ENCODE measurements at places on chromosomes 1 and 21. TPM values are rescaled to one million over a fixed set of nuclear protein-coding genes. Genes with fewer than 3 reads are reported as not detected.

GRCh38 chr1:173477286-173478093 lies at the start of gene PRDX6:
PRDX6 (plus strand) TSS chr1:173477335; CDS start chr1:173477398, 63 bp downstream.
- DNase-seq, result peak; percentile 77
- peaks cover 70% of the 10 kb centered on the region for H3K4me1 ChIP-seq
- H3K4me3 ChIP-seq, result peak within 1 kb of the TSS; percentile 70
- H3K27me3 ChIP-seq, result no peaks in the 10 kb centered on the region
- H3K36me3 ChIP-seq, result peaks cover 14% of the 10 kb centered on the region

GRCh38 chr1:244049162-244050013 lies 1.7 kb upstream of the ZBTB18 start:
- H3K4me1 ChIP-seq, result peaks cover 8% of the 10 kb centered on the region
- peak overlapping the region; percentile 82 for H3K27ac ChIP-seq
- H3K4me3 ChIP-seq, result peak overlapping the region; percentile 93

GRCh38 chr1:205668951-205669340 lies 11.4 kb downstream of the SLC45A3 start:
- H3K4me1 ChIP-seq, result peaks cover 18% of the 10 kb centered on the region
- H3K27ac ChIP-seq, result no peak overlapping the region
- no peak for DNase-seq

- H3K27me3 ChIP-seq, result no peaks in the 10 kb centered on the region
- H3K27ac ChIP-seq, result no peak overlapping the region
- no peak overlapping the region for H3K4me3 ChIP-seq
- no peak for DNase-seq
- H3K36me3 ChIP-seq, result no peaks in the 10 kb centered on the region
Observed at GRCh38 chr1:233334092-233334491, 6.6 kb downstream of the MAP3K21 start.

GRCh38 chr1:95126846-95127245 lies 9.7 kb downstream of the TLCD4 start:
- H3K27ac ChIP-seq, result no peak overlapping the region
- no peaks in the 10 kb centered on the region for H3K36me3 ChIP-seq
- H3K4me3 ChIP-seq, result no peak overlapping the region
- no peaks in the 10 kb centered on the region for H3K4me1 ChIP-seq
- no peaks in the 10 kb centered on the region for H3K27me3 ChIP-seq

DNA sequence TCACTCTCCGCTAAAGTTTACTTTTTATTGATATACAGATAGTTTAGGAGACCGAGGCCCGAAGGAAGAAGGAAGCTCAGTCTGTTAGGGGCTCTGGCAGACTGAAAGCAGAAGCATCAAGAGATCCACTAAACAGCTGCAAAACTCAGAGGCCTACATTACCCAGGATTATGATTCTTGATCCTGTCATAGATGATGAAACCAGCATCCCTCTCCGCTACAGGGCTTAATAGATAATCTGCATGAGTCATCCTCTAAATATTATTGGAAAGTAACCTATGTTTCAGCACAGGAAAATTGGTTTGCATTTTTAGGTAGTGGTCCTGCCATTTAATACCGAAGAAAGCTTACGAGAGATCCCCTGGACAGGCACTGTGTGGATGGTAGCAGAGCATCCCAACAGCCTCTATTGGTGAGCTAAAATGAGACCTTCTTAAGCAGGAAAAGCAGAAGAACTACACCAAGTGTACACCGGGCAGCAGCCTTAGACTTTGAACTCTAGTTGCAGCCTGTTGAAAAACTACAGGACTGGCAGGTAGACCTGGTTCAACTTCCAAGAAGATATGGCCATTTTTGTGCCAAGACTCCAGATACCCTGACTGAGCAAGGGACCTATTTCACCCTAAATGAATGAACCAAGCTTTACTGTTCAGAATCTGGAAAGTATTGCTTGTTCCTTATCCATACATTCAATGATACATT lies 6.8 kb downstream of the CASQ2 start:
- no peaks in the 10 kb centered on the region for H3K36me3 ChIP-seq
- H3K4me1 ChIP-seq, result no peaks in the 10 kb centered on the region
- DNase-seq, result no peak
- H3K4me3 ChIP-seq, result no peak overlapping the region

DNA sequence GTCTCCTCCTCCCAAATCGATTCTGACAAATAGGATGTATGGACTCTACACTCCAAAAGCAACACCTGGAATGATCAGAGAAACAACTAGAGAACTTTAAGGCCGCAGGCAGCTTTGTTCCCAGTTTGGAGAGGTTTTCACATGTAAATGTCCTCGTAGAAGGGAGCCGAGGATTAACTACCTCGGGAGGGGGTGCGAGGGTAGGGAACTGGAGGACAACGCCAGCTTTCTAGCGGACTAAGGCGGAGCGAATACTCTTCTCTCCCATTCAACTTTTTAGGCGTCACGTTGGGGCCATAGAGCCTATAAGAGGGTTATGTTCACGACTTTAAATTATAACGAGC lies 1.2 kb downstream of the SCAF4 start:
- DNase-seq, result no peak
- peak overlapping the region; percentile 79 for H3K4me3 ChIP-seq
- no peaks in the 10 kb centered on the region for H3K27me3 ChIP-seq
- peaks cover 34% of the 10 kb centered on the region for H3K4me1 ChIP-seq

- no peak for DNase-seq
- H3K27me3 ChIP-seq, result no peaks in the 10 kb centered on the region
- no peak overlapping the region for H3K4me3 ChIP-seq
- no peaks in the 10 kb centered on the region for H3K36me3 ChIP-seq
- H3K4me1 ChIP-seq, result no peaks in the 10 kb centered on the region
Observed at GRCh38 chr1:118217141-118217838, 32.3 kb upstream of the SPAG17 start.

DNA sequence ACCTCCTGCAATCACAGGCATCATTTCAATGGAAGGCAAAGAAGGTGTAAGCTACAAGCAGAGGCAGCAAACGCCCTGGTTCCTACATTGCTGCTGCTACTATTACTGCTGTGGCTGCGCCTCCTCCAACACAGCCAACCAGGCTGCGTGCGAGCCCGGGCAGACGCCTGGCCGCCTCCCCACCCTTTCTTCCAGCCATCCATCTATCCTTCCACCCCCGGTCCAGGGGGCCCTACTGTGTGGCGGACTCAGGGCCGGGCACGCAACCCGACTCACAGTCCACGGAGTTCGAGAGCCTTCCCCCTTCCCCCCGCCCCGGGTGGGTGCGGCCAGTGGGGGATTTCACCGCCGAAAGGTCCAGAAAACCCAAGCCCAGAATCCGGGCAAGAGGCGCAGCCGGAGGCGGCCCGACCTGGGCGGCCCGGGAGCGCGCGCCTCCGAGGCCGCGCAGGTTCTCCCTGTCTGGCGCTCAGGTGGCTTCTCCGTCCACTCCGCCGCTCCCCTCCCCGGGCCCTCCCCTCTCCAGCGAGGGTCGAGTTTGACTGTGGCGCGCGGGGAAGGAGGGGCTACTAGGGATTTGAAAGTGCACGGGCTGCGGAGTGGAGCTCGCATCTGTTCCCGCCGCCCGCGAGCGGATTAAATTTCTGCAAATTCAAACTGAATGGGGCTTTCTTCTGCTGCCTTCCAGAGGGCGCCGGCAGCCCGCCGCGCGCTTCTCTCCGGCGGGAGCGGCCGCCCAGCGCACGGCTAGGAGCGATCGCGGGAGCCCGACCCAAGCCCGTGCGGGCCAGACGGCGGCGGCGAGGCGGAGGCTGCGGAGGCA lies at the start of gene HUNK:
Gene HUNK (plus strand): TSS at position 569 of the 823 bp plus-strand sequence. CDS start 655 bp downstream, outside the sequence.
- DNase-seq, result no peak
- H3K36me3 ChIP-seq, result no peaks in the 10 kb centered on the region
- H3K4me1 ChIP-seq, result peaks cover 40% of the 10 kb centered on the region
- H3K27me3 ChIP-seq, result no peaks in the 10 kb centered on the region
- peak within 1 kb of the TSS; percentile 54 for H3K4me3 ChIP-seq

DNA sequence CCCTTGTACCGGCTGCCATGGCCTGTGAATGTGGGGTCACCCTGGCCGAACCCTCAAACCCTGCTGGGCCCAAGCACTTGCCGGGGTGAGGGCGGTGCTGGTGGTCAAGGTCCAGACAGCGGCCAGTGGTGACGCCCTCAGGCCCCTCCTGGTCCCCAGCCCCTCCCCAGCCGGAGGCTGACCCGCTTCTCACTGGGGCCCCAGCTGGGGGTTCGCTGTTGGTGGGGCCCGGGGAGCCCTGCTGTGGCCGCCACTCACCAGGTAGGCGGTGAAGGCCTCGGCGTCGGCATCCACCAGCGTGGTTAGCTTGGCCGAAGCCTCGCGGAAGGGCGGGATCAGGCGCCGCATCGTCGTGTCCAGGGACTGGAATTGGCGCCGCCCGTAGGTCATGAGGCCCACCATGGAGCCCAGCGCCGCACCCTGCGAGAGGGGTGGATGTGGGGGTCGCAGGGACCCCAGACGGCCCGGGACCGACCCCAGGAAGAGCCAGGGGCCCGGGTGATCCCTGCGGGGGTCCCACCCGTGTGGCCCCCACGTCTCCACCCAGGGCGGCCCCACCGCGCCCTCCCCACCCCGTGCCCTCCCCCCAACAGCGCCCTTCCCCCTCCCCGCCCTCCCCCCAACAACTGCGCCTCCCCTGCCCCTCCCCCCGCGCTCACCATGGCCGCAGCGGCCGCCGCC lies 10.1 kb downstream of the FTCD start:
- peaks cover 12% of the 10 kb centered on the region for H3K4me1 ChIP-seq
- H3K27ac ChIP-seq, result no peak overlapping the region
- no peaks in the 10 kb centered on the region for H3K27me3 ChIP-seq
- H3K4me3 ChIP-seq, result no peak overlapping the region

GRCh38 chr1:244945109-244945671 lies 80.8 kb upstream of the HNRNPU start:
- H3K27me3 ChIP-seq, result no peaks in the 10 kb centered on the region
- H3K36me3 ChIP-seq, result no peaks in the 10 kb centered on the region
- no peak for DNase-seq
- no peak overlapping the region for H3K4me3 ChIP-seq
- H3K27ac ChIP-seq, result no peak overlapping the region

DNA sequence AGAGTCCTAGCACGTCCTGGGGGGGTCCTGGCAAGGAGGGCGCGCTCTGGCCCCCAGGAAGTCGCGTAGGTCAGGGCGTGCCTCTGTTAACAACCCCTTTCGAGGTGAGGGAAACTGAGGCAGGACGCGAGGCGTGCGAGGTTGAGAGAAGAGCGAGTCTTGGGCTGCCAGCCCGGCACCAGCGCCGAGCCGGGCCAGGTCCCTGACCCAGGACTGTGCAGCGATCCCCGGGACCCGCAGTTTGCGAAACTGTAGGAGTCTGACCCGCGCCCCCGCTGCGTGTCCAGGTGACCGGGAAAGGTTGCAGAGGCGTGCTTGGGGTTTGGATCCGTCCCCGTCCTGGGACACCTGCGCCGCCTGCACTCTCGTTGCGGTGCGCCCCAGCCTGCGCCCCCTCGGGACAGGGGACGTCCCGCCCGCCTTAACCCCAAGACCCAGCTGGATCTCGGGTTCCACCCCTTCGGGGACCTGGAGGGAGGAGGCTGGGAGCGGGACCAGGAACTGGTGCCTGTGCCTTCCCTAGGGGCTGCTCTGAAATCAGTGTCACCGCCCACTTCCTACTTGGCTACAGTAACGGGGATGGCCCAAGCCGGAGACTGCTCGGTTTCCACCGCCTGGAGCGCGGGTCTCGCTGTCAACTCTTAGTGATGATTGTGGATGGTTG lies 493 bp downstream of the DISC1 start:
- peak overlapping the region; percentile 92 for H3K27ac ChIP-seq
- peak overlapping the region; percentile 85 for H3K4me3 ChIP-seq
- peaks cover 52% of the 10 kb centered on the region for H3K4me1 ChIP-seq
- DNase-seq, result no peak
- H3K27me3 ChIP-seq, result no peaks in the 10 kb centered on the region
- H3K36me3 ChIP-seq, result no peaks in the 10 kb centered on the region

GRCh38 chr1:61642475-61643232 lies 82.3 kb downstream of the TM2D1 start:
- H3K27ac ChIP-seq, result peak overlapping the region; percentile 76
- H3K4me3 ChIP-seq, result no peak overlapping the region
- peaks cover 47% of the 10 kb centered on the region for H3K4me1 ChIP-seq
- DNase-seq, result no peak

- DNase-seq, result no peak
- H3K4me3 ChIP-seq, result no peak overlapping the region
- peaks cover 13% of the 10 kb centered on the region for H3K4me1 ChIP-seq
- H3K27me3 ChIP-seq, result no peaks in the 10 kb centered on the region
- no peaks in the 10 kb centered on the region for H3K36me3 ChIP-seq
Observed at GRCh38 chr1:94527447-94528031, 14.0 kb downstream of the F3 start.

DNA sequence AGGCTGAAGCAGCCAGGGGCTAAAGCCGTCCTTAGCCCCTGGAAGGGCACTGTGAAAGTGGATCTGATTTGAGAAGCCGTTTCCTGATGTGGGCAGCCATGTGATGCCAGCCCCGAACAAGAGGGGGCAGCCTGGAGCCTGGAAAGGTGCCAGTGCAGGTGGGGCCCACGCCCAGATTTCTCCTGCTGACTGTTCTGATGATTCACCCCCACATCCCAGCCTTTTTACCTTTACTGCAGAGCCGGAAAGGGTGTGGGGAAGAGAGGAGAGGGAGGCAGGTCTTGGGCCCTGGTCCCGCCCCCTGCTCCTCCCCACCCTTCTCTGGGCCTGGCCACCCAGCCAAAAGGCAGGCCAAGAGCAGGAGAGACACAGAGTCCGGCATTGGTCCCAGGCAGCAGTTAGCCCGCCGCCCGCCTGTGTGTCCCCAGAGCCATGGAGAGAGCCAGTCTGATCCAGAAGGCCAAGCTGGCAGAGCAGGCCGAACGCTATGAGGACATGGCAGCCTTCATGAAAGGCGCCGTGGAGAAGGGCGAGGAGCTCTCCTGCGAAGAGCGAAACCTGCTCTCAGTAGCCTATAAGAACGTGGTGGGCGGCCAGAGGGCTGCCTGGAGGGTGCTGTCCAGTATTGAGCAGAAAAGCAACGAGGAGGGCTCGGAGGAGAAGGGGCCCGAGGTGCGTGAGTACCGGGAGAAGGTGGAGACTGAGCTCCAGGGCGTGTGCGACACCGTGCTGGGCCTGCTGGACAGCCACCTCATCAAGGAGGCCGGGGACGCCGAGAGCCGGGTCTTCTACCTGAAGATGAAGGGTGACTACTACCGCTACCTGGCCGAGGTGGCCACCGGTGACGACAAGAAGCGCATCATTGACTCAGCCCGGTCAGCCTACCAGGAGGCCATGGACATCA lies at the start of gene SFN:
Gene SFN (plus strand): TSS at position 369 of the 904 bp plus-strand sequence. CDS start 64 bp downstream, at position 433.
- peak within 1 kb of the TSS; percentile 98 for H3K27ac ChIP-seq
- no peaks in the 10 kb centered on the region for H3K36me3 ChIP-seq
- H3K27me3 ChIP-seq, result no peaks in the 10 kb centered on the region
- H3K4me1 ChIP-seq, result peaks cover 16% of the 10 kb centered on the region

DNA sequence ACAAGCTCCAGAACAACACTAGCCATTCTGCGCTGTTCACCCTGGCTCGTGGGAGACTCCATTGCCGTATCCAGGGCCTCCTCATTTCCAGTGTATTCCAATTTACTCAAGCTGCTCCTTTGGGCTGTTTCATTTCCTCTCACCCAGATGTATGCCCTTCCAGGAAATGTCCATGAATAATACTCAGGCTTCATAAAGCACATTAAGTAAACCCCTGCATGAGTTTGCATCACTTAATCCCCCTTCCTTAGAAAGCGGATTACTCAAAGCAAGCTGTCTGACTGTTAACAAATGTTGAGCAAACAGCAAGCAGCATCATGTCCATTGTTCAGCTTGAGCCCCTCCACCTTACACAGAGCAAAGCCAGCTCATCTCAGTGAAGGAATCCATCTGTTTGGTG lies 403.6 kb upstream of the PBX1 start:
- no peaks in the 10 kb centered on the region for H3K36me3 ChIP-seq
- H3K4me1 ChIP-seq, result no peaks in the 10 kb centered on the region
- no peak overlapping the region for H3K27ac ChIP-seq
- H3K4me3 ChIP-seq, result no peak overlapping the region
- DNase-seq, result no peak

TEDDM1 gene
- not detected for total RNA-seq

PRELP gene
- total RNA-seq, result 2.2 TPM

THEM5 gene
- 1.7 TPM for total RNA-seq

TRIM67 gene
- not detected for total RNA-seq

CYP4A22 gene
- not detected for total RNA-seq

GBP1 gene
- 6.3 TPM for total RNA-seq

TAS1R1 gene
- not detected for total RNA-seq

OR2T33 gene
- not detected for total RNA-seq

ATAD3B gene
- total RNA-seq, result 9.9 TPM

Measured in esophagus squamous epithelium (tissue), 5 donors.